ENCODE measurements at places on chromosomes 5 and 9.

- no peak for DNase-seq
Measured at GRCh38 chr9:137679249-137679648, 60.4 kb downstream of the EHMT1 start.

DNA sequence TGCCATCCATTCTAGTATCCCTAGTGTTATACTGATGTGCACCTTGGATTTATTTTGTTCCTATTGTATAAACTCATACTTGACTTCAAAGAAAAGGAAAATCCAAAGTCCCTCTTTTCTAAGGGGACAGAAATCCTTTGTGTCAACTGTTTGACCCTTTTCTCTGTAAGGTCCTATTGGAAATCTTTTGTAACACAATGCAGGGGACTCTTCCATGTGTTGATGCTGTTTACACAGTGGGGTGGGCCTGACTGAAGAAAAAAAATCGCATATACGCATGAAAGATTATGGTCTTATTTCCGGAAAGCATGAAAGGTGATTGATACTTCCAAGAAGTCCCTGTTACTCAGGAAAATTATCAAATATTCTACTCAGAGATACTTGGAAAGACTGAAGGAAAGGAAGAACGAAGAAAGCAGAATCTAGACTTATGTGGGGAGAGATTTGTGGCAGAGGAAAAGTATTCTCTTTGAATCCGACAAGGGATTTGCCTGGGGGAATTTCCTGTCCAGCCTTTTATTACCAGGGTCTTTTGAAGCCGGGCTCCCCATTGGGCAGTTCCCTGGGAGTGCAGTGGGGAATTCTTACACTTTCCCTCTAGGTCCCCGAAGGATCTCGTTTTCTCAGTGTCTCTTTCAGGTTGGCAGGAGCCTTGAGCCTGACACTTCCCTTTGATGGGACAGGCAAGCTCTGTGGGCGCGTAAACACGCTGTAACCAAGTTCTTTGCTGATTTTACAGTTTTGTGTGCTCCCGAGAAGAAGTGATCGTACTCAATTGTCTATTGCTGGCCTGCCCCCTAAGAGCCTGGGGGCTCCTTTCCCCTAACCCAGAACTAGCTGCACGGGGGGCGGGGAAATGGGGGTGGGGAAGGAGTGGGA lies 779 bp upstream of the VCAN start:
- no peak for DNase-seq

DNA sequence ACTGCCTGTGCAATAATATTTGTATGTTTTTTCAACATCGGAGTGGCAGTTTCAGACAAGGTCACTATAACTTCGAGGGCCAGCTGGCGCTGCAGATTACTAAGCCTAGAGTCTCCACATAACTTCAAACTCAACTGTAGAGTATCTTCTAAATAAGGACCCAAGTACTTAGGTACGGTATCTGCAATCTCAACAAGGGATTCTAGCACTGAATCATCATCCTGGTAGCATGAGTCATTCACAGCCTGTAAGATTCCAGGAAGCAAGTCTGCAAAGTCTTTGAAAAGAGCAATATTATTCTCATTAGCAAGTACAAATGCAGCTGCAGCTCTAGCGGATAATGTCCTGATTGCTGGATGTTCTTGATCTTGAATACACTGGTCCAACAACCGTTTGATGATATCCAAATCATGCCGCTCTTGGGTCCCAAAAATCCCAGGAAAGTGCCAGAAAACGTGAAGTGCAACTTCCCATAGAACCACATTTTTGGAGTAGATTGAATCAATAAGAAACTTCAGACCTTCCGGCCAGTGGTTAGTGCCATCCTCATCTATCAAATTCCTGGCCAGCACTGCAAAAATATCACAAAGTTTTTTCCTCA lies 654 bp downstream of the RANBP6 start:
- no peak for DNase-seq

DNA sequence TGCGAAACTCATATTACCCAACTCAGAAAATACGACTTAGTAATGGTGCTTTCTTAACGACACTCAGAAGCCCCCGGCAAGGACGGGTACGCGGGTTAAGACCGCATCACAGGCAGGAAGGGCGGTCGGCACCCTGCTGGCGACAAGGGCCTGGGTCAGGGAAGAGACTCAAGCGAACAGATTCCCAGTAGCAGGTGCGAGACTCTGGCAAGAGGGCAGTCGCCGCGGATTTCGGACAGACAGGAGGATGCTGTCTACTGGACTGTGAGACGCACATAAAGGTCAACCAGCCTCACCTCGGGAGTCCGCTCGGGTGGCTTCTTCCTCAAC lies 398 bp downstream of the RAPGEF6 start:
- DNase-seq, result peak; percentile 33

DNA sequence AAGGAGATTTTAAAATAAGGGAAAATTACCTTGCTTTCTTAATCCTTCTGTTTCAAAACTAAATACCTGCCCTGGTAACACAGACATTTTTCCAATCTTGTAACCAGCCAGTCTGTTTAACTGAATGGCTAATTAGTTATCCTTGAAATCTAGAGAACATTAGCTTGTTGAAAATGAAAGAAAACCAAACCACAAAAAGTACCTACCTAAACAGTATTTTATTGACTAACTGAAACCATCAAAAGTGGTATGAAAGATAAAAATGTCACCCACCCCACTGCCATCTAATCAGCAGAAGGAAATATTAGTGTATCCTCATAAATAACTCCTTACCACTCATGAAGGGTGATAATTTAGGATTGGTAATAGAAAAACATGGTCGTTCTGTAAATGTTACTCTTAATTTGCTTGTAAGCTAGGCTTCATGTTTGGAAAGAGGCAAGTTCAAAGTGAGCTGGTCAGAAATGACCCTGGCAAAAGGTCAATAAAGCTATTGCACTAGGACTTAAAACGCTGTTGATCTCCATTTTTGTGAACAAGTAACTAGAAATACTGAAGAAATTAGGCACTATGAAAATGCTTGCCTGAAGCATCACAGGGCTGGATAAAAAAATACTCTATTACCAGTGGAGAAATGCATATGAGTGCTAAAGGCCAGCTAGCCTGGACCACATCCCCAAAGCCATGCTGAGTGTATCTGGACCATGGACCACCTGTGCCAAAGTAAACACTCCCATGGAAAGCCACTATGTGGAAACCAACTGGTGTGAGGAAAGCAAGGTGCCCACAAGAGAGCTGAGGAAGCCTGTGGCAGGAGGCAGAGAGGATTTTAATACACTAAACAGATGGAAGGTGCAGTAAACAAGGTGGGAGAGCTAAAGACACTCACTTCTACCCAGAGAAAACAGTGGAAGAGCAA lies 8.4 kb downstream of the SEMA5A start:
- no peak for DNase-seq

GRCh38 chr5:151661968-151662732 lies 24.6 kb downstream of the SPARC start:
- no peak for DNase-seq

GRCh38 chr5:169778622-169779596 lies 141.8 kb downstream of the DOCK2 start:
- DNase-seq, result no peak

GRCh38 chr9:124894035-124894740 lies 32.3 kb downstream of the ARPC5L start:
- no peak for DNase-seq

- no peak for DNase-seq
Measured at GRCh38 chr5:107563959-107564544, 106.7 kb downstream of the EFNA5 start.

- DNase-seq, result no peak
Measured at GRCh38 chr9:98861781-98862504, 54.5 kb downstream of the GALNT12 start.

DNA sequence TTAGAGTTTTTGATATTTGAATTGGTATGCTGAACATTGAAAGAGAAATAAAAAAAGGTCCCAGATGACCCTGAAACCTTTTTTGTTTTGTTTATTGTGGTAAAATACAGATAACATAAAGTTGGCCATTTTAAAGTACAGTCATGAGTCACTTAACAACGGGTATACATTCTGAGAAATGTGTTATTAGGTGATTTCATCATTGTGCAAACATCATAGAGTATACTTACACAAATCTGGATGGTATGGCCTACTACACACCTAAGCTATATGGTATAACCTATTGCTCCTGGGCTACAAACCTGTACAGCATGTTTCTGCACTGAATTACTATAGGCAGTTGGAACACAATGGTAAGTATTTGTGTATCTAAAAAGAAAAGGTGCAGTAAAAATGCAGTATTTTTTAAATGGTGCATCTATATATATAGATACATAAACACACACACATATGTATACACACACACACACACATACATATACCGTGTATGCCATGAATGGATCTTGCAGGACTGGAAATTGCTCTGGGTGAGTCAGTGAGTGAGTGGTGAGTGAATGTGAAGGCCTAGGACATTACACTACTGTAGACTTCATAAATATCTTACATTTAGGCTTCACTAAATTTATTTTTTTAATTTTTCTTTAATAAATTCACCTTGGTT lies 31.0 kb downstream of the TTC1 start:
- no peak for DNase-seq

GRCh38 chr9:109912082-109912582 lies 132.1 kb downstream of the PALM2AKAP2 start:
- no peak for DNase-seq

GRCh38 chr5:117675646-117676045 lies 1101.0 kb upstream of the SEMA6A start:
- DNase-seq, result no peak

- no peak for DNase-seq
Measured at GRCh38 chr5:74916831-74917710, 50.9 kb upstream of the FAM169A start.

- no peak for DNase-seq
Measured at GRCh38 chr9:128164307-128164885, 4.3 kb downstream of the BBLN start.

DNA sequence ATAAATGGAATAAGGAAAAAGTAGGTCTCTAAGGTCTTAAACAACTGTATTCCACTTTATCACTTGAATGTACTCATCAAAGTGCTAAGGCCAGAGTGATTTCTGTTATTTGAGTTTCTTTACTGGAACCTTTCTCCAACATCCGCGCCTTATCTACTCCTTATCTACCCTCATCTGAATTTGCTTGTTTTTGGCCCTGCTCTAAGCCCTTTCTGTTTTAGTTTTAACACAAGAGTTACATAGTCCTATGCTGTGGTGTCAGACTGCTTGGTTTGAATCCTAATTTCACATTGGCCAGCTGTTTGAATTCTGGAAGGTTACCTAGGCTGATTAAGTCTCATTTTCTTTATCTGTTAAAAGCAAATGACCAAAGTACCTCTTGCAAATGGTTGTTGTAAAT lies 128.3 kb downstream of the PCSK5 start:
- no peak for DNase-seq

GRCh38 chr5:170008376-170008775 lies 28.1 kb upstream of the INSYN2B start:
- DNase-seq, result no peak

DNA sequence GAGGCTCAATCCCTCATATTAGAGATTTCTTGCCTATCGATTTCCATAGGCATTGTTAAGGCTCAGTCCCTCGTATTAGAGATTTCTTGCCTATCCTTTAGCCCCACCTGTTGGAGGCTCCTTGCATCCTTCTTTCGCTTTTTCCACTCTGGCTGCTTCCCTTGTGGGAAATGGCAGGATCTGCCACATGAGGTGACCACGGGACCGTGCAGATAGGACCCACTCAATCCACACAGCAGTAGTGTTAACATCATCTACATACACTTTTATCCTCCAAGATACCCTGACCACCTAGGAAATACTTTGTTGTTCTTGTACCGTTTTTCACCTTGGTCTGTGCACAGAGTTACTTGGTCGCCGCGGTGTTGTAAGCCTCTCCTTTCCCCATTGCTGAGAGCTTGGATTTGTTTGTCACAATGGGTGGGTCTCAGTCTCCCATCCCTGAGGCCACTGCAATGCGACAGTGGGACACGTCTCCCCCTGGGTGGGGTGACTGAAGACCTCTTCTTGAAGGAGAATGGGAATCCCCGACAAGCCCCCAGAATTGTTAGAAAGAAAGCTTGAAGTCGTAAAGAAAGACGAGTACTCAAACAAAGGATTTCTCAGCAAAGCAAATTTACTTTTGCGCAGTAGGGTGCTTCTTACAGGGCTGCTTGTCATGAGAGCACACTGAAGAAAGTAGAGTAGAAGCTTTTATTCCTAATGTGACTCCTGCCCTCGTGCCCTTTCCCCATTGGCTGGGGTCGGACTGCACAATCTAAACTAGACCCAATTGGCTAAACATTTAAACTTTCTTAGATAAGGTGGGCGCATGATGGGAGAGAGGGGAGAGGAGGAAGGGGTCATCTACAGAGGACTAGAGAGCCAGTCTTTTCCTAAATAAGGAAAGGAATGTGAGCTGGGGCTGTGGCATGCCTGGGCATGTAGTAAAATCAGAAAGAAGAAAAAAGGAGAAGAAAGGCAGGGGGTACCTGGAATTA lies 19.8 kb downstream of the IFT74 start:
- DNase-seq, result no peak

GRCh38 chr5:93208141-93208751 lies 372.8 kb downstream of the NR2F1-AS1 start:
- no peak for DNase-seq

- DNase-seq, result no peak
Measured at GRCh38 chr9:96199006-96199405, 103.0 kb downstream of the HSD17B3 start.

GRCh38 chr9:33660772-33661171 lies 134.6 kb upstream of the PRSS3 start:
- no peak for DNase-seq

GRCh38 chr5:125829349-125829748 lies 593.9 kb upstream of the GRAMD2B start:
- no peak for DNase-seq

- no peak for DNase-seq
Measured at GRCh38 chr9:36492865-36493264, 79.8 kb upstream of the MELK start.

DNA sequence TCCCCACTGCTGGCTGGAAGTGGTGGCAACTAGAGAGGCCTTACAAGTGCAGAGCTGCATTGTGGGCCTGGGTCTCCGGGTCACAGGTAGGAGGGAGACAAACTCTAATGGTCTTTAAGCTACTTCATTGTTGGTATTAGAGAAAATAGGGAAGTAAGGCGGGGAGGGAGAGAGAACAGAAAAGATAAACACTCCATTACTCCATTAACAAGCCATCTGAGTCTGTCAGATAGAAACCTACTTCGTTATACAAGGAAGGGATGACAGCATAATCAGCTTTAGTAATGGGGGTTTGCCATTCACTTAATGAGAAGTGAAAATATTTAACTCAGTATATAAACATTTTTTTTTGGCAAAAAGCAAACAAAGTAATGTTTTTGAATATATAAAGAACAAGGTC lies 107.4 kb downstream of the TLE1 start:
- no peak for DNase-seq

GRCh38 chr9:112360047-112360804 lies 19.7 kb upstream of the HSDL2 start:
- DNase-seq, result no peak

DNA sequence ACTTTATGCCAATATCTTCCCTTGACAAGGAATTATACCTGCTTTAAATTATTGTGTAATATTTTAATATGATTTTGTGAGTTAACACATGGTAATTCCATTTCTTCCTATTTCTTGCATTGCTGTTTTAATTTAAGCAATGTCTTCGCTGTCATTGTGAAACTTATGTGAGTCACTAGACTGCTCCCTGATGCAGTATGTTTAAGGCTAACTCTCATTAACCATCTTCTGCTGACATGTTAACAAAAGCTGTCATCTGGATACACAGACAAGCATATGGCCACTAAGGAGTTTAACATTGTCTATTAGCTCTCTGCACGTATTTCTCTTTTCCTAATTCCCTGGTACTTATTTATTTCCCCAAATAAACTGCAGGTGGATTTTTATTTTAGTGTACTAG lies 980.8 kb upstream of the CTNND2 start:
- no peak for DNase-seq
